CD8-positive, alpha-beta memory T cell (primary cell): ENCODE measurements at places on chromosomes 2 and 18. TPM values are rescaled to one million over a fixed set of nuclear protein-coding genes. Genes with fewer than 3 reads are reported as not detected.

DNA sequence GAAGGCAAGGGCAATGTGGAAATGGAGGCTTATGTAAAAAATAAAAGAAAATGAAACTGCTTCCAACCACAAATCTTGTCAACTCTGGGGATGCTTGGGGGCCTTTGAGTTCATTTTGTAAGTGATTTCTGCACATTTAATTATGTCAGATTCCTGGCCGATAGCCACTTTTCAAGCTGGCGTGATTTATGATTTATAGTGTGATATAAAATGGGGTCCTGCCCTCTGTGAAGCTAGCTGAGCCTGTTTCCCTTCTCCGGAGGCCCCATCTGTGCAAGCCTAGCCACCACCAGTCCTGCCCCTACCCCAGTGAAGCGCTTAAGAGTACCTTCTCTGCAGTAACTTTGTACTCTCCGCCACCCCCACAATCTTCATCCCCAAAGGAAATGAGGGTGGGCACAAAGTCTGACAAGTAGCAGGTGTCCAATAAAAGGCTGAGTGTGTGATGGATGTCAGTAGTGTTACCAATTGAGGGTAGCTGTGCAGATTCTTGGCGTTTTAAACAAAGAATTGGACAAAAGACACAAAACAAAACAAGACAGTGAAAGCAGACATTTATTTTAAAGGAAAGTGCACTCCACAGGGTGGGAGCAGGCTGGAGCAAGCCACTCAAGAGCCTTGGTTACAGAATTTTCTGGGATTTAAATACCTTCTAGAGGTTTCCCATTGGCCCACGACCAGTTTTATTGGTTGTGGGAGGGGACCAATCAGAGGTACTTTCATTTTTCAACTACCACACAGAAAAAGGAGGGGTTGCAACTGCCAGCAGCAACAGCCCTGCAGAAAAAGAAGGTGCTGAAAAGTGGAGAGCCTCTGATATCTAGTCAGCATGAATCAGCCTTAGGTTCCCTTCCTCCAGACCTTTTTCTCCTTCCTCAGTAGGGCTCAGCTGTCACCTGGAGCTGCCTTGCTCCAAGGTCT, 39.0 kb upstream of the SIX3 start:
- H3K27me3 ChIP-seq: no peaks in the 10 kb centered on the region
- H3K4me1 ChIP-seq: no peaks in the 10 kb centered on the region
- H3K4me3 ChIP-seq: no peak overlapping the region
- DNase-seq: no peak
- no peaks in the 10 kb centered on the region for H3K36me3 ChIP-seq
- H3K27ac ChIP-seq: no peak overlapping the region

- no peak overlapping the region for H3K27ac ChIP-seq
- no peaks in the 10 kb centered on the region for H3K4me1 ChIP-seq
- no peaks in the 10 kb centered on the region for H3K36me3 ChIP-seq
- no peak overlapping the region for H3K4me3 ChIP-seq
Measured at GRCh38 chr2:79660557-79660956, 147.7 kb downstream of the CTNNA2 start.

GRCh38 chr2:14712111-14712510, 79.6 kb downstream of the LRATD1 start:
- H3K27ac ChIP-seq: no peak overlapping the region
- DNase-seq: no peak
- H3K27me3 ChIP-seq: no peaks in the 10 kb centered on the region
- H3K4me1 ChIP-seq: no peaks in the 10 kb centered on the region

DNA sequence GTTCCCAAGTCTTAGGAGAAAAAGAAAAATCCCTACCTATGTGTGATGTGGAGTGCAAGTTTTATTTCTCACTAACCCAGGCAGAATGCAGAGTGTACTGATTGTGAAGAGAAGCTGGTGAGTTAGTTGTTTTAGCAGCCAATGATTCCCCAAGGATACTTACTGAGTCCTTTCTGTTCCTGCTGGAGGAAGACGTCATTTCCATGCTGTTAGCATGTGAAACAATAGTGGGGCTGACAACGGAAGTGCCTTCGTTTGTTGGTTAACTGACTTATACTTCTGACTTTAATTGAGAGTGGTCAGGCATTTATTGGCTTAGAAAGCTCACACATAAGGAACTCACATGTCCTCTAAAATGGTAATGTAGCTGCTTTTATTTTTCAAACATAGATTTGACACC, 180.6 kb downstream of the MC4R start:
- H3K27me3 ChIP-seq: no peaks in the 10 kb centered on the region
- H3K4me3 ChIP-seq: no peak overlapping the region
- no peak overlapping the region for H3K27ac ChIP-seq
- no peak for DNase-seq
- no peaks in the 10 kb centered on the region for H3K4me1 ChIP-seq

GRCh38 chr2:85110991-85111560, 22.1 kb upstream of the TCF7L1 start:
- DNase-seq: no peak
- no peaks in the 10 kb centered on the region for H3K27me3 ChIP-seq
- no peak overlapping the region for H3K4me3 ChIP-seq
- H3K27ac ChIP-seq: no peak overlapping the region
- no peaks in the 10 kb centered on the region for H3K4me1 ChIP-seq

GRCh38 chr18:74529378-74529777, 4.9 kb upstream of the CNDP1 start:
- no peaks in the 10 kb centered on the region for H3K27me3 ChIP-seq
- no peak overlapping the region for H3K4me3 ChIP-seq
- no peaks in the 10 kb centered on the region for H3K4me1 ChIP-seq
- no peaks in the 10 kb centered on the region for H3K36me3 ChIP-seq

- DNase-seq: no peak
- H3K4me1 ChIP-seq: no peaks in the 10 kb centered on the region
- H3K4me3 ChIP-seq: no peak overlapping the region
- no peaks in the 10 kb centered on the region for H3K27me3 ChIP-seq
- H3K27ac ChIP-seq: no peak overlapping the region
Measured at GRCh38 chr2:40371525-40372282, 80.2 kb downstream of the SLC8A1 start.

- no peaks in the 10 kb centered on the region for H3K4me1 ChIP-seq
- no peak overlapping the region for H3K4me3 ChIP-seq
- H3K27me3 ChIP-seq: no peaks in the 10 kb centered on the region
- no peaks in the 10 kb centered on the region for H3K36me3 ChIP-seq
Measured at GRCh38 chr2:221600388-221600787, 28.3 kb upstream of the EPHA4 start.

DNA sequence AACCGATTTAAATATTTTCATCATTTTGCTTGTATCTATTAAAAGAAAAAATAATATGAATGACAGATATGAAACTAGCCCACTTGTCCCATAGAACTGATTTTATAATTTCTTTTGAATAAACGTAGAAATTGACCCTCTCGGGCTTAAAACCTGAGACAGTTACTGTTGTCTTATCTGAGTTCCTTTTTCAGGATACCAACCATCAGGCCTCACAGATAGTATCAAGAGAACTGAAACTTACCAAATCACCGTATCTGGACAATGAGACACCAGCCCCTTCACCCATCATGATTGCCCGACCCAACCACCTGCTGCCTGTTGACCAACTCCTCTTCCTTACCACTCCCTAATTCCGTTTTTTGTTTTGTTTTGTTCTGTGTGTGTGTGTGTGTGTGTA, 53.7 kb downstream of the LCLAT1 start:
- DNase-seq: no peak
- H3K4me3 ChIP-seq: no peak overlapping the region
- no peaks in the 10 kb centered on the region for H3K27me3 ChIP-seq
- no peaks in the 10 kb centered on the region for H3K36me3 ChIP-seq
- peaks cover 31% of the 10 kb centered on the region for H3K4me1 ChIP-seq

Gene HOXD9
- not detected for polyA plus RNA-seq

GRCh38 chr2:104687147-104687546, 166.8 kb upstream of the POU3F3 start:
- H3K27ac ChIP-seq: no peak overlapping the region
- no peaks in the 10 kb centered on the region for H3K4me1 ChIP-seq
- no peak for DNase-seq
- no peaks in the 10 kb centered on the region for H3K27me3 ChIP-seq

Gene SCYGR5
- not detected for polyA plus RNA-seq

DNA sequence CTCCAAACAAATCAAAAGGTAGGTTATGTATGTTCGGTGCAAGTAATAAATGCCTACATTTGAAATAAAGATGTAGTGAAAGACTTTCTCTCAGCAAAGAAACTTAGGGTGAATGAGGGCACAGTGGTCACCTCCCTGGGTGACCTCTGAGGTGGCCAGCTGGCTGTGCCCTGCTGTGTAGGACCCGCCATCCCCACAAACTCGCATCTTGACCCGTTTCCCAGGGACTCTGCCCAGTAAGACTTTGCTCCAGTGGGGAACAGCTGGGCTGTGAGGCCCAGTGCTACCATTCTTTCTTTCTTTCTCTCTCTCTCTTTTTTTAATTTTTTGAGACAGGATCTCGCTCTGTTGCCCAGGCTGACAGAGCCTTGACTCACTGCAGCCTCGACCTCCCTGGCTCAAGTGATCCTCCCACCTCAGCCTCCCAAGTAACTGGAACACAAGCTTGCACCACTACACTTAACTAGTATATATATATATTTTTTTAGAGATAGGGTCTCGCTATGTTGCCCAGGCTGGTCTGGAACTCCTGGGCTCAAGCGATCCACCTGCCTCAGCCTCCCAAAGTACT, 8.2 kb upstream of the GAREM2 start:
- no peak overlapping the region for H3K27ac ChIP-seq
- no peak overlapping the region for H3K4me3 ChIP-seq
- H3K27me3 ChIP-seq: no peaks in the 10 kb centered on the region
- no peaks in the 10 kb centered on the region for H3K36me3 ChIP-seq
